ENCODE measurements at places on chromosomes 11 and 22.

DNA sequence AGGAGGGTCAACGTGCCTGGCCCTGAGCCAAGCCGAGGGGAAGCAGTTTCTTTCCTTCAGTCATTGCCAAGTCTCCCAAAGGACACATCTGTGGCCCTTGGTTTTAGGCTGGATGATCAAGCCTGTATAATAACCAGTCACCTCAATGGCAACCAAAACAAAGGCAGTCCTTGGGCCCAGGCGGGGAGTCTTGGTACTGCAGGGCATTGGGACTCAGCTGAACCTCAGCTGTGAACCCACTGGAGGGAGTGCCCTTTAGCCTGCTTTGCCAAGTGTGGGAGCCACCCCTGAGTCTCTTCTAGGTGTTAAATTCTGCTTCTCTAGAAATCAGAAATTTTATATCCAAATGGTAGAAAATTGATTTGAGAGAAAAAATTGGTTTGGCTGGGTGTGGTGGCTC lies 36.9 kb downstream of the CPT1A start:
- no peak for DNase-seq

DNA sequence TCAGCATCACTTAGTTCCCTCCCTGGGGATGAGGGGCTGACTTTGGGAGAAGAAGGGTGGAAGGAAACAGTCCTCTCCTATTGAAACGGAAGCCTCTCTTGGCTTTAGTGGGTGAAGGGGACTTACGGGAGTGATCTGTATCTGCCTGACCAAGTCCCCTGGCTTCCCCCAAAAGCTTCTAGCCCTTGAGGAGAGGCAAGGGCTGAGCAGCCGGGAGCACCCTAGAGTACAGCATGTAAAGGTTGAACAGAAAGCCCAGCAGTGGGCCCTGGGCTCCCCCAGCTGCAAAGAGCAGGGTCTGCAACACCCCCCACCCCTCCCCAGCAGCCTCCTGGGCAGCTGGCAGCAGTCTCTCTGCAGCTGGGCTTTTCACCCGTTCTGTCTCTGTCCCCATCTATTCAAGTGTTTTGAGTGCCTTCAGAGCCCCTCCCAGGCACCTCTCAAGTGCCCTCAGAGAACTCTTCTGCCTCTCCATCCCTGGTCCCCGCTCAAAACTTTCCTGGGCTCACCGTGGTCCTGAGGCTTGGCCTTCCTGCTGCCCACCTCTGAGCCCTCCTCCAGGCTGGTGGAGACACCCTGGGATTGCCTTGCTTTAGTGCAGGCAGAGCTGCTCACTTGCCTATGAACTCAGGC lies 2.7 kb downstream of the CAPN5 start:
- no peak for DNase-seq

GRCh38 chr11:101341578-101341977 lies 212.0 kb upstream of the PGR start:
- no peak for DNase-seq

DNA sequence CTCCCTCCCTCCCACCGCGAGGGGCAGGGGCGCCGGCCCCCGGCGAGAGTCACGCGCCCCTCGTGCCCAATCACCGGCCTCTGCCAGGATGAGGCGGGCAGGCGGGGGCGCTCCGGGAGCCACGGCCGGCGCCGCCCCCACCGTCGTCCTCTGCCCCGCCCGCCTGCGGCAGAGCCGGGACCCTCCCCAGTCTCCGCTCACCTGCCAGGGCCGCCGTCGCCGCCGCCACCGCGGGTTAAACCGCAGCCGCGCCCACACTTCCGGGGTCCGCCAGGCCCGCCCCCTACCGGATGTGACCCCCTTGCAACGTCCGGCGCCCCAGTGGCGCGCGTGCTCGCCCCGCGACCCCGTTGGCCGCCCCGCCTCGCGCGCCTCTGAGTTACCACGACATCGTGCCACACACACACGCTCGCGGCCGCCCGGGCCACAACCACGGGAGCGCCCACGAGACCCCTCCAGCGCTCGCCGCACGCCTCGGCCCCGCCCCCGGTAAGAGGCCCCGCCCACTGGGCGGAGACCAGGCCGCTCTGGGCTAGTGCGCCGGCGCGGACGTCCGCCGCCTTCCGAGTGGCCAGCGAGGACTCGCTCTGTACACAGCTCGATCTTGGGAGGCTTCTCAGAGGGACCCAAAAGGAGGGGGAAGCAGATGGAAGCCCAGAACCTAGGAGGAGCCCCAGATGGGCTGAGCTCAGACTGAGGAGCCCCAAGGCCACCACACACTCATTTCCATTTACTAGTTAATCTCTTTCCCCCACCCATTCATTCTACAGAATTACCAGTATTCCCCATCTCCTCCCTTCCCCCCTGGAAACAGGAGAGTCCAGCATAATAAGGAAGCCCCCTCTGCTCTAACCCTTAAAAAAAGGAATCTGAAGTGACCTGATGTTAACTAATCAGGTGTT lies at the start of gene VPS37C:
Gene VPS37C, minus strand, starts transcription at position 237 of the 902 bp plus-strand sequence. CDS start 22,597 bp downstream, outside the sequence.
- peak; percentile 88 for DNase-seq

DNA sequence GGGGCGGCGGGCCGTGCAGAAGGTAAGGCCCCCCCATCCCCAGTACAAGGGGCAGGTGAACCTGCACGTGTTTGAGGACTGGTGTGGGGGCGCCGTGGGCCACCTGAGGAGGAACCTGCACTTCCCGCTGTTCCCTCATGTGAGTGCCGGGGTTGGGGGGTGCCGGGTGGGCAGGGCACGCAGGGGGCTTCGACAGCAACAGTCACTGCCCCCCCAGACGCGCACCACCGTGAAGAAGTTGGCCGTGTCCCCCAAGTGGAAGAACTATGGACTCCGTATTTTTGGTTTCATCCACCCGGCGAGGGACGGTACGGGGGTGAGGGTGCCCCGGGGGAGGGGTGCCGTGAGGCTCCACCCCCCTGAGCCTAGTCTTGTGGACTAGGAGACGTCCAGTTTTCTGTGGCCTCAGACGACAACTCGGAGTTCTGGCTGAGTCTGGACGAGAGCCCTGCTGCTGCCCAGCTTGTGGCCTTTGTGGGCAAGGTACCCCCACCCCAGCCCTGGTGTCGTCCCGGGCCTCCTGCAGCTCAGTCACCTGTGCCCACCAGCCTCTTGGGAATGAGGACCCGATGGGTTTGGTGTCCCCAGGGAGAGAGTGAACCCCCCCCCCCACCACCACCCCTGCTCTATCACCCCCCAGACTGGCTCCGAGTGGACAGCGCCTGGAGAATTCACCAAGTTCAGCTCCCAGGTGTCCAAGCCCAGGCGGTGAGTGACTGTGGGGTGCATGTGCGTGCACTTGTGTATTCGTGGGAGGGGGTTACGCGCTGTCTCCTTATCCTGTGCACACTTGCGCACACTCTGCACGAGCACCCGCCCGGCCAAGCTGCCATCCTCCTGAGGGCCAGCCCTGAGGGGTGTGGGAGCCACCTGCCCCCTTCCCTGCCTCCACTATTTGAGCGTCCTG lies 3.8 kb downstream of the B4GALNT4 start:
- no peak for DNase-seq

DNA sequence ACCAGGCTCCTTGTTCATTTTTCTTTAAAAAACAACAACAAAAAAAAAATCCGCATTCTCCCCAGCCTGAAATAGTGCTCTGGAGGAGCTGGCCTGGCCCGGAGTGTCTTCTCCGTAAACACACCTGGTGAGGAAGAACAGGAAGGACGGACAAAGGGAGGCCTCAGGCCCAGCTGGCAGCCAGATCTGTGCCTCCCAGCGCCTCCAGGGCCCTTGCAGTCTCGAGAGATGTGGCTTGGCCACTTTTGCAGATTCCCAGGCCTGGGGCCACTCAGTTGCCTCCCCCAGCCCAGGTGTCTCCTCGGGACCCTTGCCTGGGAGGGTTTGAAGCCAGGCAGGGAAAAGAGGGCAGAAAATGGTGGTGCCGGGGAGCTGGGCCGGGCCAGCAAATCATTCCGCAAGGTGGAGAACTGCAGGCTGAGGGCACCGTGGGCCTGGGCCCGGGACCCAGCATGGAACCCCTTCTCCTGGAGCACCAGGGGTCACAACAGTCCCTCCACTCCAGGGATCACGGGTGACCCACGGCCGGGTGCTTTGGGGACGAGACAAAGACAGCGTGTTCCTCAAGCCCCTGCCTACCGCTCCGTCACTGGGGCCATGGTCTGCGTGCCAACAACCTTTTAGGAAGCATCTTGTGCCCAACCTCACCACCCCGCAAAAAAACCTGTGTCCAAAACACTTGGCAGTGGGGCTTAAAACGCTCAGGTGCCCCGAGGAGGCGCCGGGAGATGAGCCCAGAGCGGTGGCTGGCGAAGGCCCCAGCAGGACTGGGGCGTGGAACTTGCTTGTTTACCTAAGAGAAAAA lies 67.1 kb upstream of the WNT7B start:
- no peak for DNase-seq

GRCh38 chr22:38262051-38262795 lies 10.6 kb downstream of the TMEM184B start:
- DNase-seq = peak; percentile 13

DNA sequence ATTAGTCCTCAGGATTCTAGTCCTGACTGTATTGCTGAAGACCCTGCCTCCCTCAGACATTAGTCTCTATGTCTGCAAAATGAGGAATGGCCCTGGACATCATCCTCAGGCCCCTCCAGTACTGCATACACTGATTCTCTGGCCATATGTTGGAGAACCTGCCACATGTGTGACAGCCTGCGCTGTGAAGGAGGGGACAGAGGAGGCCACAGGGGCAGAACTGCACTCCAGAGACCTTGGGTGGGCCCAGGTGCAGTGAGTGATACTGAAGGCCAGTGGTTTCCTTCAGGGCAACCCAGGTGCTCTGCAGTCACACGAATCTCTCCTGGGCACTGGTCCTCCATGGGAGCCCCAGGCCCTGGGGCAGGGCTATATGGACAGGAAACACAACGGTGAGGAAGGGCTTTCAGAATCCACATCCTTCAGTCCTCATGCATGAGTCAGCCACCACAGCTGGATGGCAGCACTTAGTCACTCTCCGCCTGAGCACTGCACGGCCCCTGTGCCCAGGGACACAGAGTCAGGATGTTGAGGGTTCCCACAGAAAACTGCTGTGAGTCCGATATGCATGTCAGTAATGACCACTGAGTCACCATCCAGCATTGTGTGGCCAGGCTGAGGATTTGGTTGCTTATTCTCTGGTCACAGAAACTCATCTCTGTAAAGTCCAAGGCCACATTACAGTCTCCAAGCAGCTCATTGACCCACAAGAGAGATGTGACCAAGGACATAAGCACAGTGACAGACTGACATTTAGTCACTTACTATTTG lies 39.7 kb downstream of the ME3 start:
- DNase-seq = no peak

DNA sequence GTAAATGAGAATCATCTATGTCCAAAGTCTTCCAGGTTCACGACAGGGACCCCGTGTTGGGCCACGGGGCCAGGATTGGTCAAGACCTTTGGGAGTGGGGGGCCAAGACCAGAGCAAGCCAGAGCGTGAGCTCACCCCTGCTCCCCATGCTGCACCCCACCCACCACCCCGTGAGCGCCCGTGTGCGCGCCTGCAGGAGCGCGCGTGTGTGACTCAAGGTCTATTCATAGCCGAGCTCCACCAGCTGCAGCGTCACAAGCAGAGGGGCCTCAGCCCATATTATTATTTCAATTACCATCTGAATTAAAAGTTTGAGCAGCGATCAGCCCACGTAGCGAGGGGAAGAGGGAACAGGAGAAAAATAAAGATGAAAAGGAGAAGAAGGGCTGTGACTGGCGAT lies 5.2 kb downstream of the KCNJ4 start:
- no peak for DNase-seq

- no peak for DNase-seq
Observed at GRCh38 chr22:46092670-46093410, 57.5 kb upstream of the PPARA start.

DNA sequence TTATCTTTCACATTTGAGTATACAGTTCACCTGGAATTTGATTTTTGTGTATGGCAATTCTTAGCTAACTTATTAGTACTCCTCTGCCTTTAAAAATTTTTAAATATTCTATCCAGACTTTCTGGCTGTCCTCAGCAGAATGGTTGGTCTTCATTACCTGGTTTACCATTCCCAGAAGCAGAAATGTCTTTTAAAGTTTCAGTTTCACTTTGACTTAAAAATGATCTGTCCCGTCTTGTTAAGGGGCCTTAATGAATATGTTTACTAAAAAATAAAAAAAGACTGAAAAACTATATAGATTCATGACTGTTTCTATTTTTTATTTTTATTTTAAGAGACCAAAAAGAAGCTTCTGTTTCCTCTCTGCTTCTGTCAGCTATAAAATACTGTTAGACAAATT lies 70.5 kb upstream of the TNRC6B start:
- DNase-seq = no peak

DNA sequence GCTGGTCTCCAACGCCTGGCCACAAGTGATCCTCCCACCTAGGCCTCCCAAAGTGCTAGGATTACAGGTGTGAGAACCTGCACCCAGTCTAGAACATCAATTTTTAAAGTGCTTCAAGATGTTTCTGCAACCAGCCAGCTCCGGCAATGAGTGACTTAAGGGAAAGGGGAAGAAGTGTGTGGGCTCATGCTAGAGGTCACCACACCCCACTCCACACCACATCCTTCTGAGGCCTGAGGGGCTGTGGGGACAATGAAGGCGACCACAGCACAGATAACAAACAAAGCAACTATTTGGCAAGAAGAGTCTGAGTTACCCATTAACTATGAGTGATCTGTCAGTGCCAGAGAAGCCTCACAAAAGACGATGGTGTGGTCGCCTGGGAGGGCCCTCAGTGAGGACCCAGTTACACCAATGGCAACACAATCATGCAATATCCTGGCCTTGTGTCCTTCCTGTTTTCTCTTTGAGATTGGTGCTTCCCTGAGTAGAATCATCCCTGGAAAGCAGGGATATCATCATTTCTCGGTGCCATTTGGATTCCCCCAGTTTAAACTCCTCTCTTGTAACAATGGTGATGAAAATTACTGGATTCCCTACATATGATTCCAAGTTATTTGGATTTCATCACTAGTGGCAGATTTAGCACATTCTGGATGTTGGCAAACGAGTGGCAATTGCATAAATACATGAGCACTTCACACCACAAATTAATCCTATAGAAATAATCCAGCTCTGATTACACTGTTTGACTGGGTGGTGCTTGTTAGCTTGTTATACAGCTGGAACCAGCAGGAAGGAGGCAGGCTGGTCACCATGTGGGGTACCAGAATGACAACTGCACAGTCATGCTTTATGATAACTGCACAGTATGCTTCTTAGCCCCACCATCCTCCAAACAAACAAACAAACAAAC lies 18.4 kb downstream of the ABTB2 start:
- DNase-seq = no peak
